ENCODE measurements at places on chromosomes 16 and 17.

GRCh38 chr16:17375461-17376304 lies 95.1 kb downstream of the XYLT1 start:
- no peak for DNase-seq

- DNase-seq, result no peak
Observed at GRCh38 chr17:81309859-81310839, 15.0 kb upstream of the SLC38A10 start.

DNA sequence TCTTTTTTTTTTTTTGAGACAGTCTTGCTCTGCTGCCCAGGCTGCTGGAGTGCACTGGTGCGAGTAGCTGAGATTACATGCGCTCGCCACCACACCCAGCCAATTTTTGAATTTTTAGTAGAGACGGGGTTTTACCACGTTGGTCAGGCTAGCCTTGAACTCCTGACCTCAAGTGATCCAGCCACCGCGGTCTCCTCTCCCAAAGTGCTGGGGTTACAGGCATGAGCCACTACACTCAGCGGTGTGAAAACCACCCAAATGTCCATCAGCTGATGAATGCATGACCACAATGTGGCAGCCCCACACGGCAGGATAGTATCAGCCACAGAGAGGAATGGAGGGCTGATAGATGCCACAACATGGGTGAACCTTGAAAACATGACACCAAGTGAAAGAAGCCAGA lies 2.1 kb downstream of the P2RX5 start:
- DNase-seq, result no peak

DNA sequence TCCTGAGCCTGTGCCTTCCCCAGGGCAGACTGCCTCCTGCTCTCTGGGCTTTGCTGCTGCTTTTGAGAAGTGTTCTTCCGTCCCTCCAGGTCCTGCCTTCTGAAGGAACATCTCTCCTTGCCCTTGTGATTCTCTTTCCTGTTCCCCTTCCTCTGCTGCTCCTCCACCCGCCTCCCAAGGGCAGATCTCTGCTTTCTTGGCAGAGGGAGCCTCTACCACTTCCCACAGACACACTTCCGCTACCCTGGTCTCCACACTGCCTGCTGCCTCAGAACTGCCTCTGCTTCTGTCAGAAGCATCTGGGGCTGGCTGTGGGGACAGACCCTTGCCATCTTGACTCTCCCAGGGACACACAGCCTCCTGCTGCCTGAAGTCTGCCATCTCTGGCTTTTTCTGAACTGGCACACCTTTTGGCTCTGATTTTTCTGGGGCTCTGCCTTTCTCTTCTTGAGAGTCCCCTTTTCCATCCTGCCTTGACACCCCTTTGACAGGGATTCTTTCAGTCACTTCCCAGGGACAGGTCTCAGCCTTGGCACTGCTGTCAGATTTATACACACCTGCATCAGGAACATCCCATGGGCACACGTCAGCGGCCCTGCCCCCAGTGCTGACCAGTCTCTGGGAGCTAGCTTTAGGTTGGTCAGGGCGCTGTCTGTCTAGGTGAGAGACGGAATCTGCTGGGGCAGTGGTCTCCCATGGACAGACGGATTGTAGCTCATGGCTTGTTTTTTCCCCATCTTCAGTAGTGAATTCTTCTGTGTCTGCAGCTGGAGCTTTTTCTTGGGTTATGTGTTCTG lies 16.6 kb downstream of the GPR179 start:
- DNase-seq, result no peak

DNA sequence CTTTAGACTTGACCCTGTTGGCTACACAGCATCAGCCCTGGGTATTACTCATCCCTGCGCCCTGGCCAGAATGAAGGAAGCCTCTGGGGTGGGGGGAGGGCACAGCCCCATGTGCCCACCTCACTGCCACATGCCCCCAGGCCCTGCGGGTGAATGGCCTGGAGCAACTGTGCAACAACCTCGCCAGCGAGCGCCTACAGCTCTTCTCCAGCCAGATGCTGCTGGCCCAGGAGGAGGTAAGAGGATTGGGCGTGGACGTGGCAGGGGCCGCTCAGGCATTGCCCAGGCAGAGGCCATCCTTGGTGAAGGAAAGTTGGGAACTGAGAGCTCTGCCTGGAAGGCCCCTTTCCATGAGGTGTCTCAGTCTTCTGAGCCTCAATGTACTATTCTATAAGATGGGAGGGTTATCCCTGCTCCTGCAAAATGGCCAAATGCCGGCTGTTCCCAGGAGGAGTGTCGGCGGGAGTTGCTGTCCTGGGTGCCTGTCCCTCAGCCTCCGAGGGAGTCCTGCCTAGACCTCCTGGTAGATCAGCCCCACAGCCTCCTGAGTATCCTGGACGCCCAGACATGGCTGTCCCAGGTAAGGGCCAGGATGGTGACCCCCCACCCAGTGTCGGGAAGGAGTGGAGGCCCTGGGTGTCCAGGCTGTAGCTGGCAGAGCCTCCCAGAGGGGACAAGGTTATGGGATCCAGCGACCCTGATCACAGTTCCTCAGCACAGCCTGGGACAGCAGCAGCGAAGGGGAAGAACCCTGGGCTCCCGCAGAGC lies 8.9 kb downstream of the MYO15B start:
- no peak for DNase-seq

GRCh38 chr17:55421179-55421934 lies at the start of gene MMD:
Gene MMD, minus strand, starts transcription at chr17:55421835. Its CDS starts 140 bp downstream, at chr17:55421695.
- DNase-seq, result peak; percentile 48

DNA sequence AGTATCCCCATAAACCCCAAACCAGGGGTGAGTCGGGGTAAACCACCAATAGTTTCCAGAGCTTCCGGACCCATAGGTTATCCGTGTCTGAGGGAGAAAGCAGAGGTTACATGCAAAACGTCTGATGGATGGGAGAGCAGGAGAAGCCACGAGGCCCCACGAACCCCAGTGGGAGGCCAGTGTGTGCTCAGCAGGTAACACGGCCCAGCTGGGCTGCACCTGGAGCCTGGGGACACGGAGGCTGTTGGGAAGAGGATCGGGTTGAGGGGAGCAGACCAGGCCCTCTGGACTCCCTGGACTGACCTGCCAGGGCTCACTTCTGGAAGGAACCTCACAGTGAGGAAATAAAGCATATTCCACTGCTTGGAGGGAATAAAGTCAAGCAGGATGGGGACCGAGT lies 78.1 kb downstream of the SEC14L1 start:
- DNase-seq, result no peak

DNA sequence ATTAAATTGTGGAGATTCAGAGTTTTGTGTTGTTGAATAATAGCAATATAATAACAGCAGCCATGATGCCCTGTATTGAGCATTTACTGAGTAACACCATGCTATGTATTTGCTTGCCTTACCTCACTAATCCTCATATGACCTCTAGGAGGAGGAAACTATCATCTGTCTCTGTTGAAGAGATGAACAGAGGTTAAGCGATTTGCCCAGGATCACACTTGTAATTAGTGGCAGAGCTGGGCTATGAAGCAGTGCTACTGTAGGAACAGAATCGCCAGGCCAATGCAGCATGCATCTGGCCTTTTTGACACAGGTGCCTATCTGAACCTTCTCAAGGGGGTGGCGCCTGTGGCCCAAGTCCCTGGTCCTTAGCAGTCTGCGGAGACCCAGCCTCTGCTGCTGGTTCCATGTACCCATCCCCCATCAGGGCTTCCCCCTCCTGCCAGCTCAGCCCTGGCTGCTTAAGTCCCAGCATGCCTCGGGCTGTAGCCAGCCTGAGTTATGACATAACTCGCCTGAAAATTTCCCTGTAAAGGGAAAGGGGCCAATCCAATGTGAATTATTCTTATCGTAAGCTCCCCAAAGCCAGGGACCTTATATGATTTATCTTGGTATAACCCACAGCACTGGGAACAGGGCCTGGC lies 50.4 kb upstream of the HS3ST2 start:
- no peak for DNase-seq

DNA sequence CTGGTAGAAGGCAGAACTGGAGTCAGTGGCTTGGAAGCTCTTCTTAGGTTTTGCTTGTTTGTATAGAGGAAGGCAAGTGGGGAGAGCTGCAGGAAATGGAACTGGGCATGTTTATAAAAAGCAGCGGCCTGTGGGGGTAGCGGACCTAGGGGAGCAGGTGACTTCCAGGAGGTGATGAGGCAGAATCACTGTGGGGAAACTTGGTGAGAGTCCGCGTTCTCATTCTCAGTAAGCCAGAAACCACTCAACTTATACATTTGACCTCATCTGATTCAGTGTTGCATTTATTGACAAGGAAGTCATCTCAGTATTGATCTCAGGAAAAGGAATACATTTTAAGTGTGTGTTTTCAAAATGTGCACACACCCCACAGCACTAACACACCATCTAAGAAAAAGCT lies 299.8 kb downstream of the CNTNAP4 start:
- no peak for DNase-seq

GRCh38 chr17:64254755-64255154 lies 8.3 kb downstream of the TEX2 start:
- no peak for DNase-seq

DNA sequence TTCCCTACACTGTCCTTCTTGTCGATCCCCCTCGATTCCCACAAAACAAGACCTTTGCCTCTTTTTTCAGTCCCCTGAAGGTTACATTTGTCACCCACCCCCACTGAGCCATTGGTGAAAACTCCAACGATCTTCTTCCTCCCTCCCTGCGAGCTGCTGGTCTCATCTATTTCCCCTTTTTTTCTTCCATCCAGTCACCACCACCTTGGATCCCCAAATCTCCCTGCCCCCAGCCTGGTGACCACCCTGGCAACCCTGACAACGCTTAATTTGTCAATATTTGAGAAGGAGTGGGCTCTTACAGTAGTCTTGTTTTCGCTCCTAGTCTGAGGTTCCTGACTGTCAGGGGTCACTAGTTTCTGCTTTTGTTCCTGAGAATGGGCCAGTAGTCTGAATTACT lies 62.9 kb downstream of the SMPD3 start:
- DNase-seq, result no peak

DNA sequence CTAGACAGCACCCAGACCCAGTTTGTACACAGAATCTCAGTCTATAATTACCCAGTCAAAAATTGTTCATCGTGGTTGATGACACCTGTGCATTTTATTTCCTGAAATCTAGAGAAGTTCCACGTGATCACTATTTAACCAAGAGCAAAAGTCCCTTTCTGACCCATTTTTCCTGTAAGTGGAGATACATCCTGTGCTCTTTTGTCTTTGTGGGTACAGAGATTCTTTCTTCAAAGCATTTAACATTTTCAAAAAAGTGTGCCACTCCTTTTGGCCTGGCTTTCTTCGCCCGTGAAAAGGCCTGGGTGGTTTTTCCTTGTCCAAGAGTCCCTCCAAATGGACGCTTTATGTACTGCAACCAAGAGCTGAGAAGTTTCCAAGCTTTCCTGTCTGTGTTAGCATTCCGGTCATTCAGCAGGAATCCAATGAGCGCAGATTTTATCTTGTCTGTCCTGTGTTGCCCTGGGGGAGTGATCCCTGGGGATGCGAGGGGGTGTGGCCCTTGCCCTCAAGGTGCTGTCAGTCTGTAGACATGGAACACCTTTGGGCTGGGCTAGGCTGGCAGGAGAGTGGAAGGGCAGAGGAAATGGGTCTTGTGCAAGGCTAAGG lies 161.1 kb upstream of the CACNG5 start:
- no peak for DNase-seq

- DNase-seq, result no peak
Observed at GRCh38 chr17:83055911-83056582, 23.4 kb upstream of the METRNL start.

GRCh38 chr17:57434361-57434760 lies 178.0 kb downstream of the MSI2 start:
- no peak for DNase-seq

- no peak for DNase-seq
Observed at GRCh38 chr17:63291258-63291657, 154.8 kb downstream of the CYB561 start.

All from NCI-H1417 treated with DMSO at 0.1 percent for 48 hours (cell line).